ENCODE measurements at places on chromosomes 2 and 18. TPM values are rescaled to one million over a fixed set of nuclear protein-coding genes. Genes with fewer than 3 reads are reported as not detected.
A peak's percentile ranks its signal among the peaks of the same experiment; 100 is the strongest.

GRCh38 chr2:206396211-206396610, 47.1 kb upstream of the ADAM23 start:
- no peak for DNase-seq

GRCh38 chr18:54296062-54296461, 26.7 kb downstream of the POLI start:
- no peak for DNase-seq

DNA sequence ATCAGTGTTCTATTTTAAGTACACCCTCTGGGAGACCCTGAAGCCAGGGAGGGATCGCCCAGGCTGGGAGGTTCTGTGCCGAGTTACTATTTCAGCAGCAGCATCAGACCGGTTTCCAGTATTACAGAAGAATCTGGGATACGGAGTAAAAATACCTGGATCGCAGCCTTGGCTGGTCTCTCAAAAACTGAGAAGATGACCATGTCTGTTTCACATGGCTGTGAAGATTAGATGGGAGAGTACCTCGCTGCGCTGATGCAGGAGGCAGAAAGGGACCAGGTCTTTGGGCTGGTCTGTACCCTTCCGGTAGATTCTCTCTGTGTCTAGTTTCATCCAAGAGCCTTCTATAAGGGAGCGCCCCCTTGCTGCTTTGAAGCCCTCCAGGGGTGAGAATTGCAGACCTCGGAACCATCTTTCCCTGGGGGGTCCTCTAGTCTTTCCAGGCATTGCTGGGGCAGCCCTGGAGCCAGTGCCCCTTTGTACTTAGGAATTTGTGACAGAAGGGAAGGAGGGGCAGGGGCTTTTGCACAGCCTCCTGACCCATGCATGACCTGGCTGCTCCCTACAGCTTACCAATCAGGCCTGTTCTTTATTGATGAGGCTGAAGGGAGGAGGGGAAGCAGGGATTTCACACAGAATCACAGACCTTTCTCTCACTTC, 56.3 kb upstream of the MAPRE3 start:
- peak; percentile 68 for DNase-seq

DNA sequence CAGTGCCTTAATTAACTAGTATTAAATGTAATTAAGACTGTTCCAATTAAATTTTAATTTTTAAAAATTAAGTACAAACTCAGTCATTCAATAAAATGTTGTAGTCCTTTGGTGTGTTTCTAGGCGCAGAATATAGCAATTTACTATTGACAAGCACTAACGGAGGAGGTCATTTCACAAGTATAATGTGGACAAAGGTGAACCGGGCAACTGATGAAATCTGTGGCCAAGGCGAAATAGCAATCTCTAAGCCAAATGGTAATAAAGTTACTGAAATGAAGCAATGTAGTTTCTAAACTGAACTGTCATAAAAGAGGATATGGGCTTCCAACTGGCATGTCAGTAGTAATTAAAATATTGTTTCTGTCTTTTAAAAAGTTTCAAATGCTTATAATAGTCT, 27.5 kb downstream of the FIGN start:
- no peak for DNase-seq

DNA sequence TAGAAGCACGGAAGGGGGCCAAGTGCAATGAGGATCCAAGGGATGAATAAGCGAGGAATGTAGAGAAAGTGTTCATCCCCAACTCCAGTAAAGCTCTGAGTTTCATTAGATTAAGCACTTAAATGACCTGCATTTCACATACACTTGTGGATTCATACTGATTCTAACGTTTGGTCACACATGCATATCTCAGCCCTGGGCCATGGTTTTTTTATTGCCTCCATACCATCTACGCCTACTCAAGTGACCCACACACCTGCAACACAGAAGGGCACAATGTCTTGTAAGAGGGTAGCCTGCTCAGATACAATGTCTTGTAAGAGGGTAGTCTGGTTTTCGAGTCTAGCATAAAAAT, 566 bp upstream of the MRPS5 start:
- DNase-seq, result no peak

- no peak for DNase-seq
These were observed 19.0 kb upstream of the CCNYL1 start for GRCh38 chr2:207692206-207693065.

DNA sequence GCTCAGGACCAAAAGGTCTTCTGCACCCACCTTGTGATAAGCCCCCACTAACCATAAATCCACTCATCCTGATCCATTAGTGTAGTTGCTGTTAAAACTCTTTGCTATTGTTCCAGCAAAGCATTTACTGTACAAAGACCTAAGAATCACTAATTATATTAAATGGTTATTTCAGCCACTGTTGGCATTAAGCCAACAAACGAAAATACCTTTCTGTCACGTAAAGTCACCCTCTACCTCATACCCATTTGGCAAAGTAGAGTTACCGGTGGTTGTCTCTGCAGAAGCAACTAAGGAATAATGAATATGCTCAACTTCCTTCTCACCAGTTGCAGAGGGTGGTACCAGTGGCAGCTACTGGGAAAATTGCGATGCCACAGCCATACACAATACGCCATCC, 224.5 kb downstream of the SP3 start:
- DNase-seq, result no peak

DNA sequence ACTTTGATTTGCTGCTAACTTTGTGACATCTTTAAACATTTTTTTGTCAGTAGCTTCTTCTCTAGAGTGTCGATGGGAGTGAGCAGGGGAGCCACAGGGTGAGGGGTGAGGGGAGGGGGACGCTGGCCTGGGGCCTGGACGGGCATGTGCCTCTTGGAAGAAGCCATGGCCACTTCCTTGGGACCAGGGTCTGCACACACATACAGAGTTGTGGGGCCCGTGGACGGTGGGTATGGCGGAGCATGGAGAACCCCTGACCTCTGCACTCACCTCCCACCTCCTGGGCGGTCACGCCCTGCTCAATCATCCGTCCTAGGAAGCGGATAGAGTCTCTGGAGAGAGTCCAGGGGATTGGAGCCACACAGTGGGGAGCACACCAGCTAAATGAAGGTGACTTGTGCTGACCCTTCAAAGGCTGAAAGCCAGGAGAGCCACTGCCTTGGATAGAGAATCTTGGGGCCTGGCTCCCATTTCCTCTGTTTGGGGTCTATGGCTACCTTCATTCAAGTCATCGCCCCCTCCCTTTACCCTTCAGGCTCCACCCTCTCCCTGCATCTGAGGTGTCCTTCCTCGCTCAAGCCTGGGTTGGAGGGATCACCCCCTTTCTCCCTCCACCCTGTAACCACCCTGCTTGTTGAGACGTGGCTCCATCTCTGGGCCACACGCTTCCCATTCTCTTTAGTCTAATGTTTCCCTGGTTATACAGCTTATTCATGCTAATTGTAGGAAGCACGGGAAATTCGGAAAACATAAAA, 63.9 kb upstream of the HAAO start:
- no peak for DNase-seq

GRCh38 chr2:106847366-106847765, 38.6 kb downstream of the ST6GAL2 start:
- DNase-seq, result no peak

GRCh38 chr18:27556741-27557140, 371.6 kb upstream of the CHST9 start:
- no peak for DNase-seq

- DNase-seq, result no peak
These were observed 85.4 kb upstream of the EML6 start for GRCh38 chr2:54638103-54638502.

DNA sequence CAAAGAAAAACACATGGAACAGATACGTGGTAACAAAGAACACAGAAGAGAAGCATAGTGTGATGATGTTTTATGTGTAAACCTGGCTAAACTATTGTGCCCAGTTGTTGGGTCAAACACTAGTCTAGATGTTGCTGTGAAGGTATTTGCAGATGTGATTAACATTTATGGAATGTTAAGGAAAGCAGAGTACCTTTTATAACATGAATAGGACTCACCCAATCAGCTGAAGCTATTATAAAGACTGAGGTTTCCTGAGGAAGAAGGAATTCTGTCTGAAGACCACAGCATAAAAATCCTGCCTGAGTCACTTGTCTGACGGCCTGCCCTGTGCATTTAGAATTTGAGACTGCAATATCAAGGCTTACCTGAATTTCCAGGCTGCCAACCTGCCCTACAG, 253.1 kb downstream of the DYM start:
- no peak for DNase-seq

Gene DIPK1C
- total RNA-seq, result not detected

Gene OR6B2
- total RNA-seq, result not detected

Gene LYPD1
- total RNA-seq, result 0.33 TPM

Gene TEKT4
- not detected for total RNA-seq

Gene TMEM169
- total RNA-seq, result 0.38 TPM

Data from posterior vena cava (tissue), 2 donors.